ENCODE measurements at places on chromosomes 11 and 22.
A peak's percentile ranks its signal among the peaks of the same experiment; 100 is the strongest.

- DNase-seq: no peak
These were observed 669 bp upstream of the GAL3ST1 start for GRCh38 chr22:30574997-30575671.

DNA sequence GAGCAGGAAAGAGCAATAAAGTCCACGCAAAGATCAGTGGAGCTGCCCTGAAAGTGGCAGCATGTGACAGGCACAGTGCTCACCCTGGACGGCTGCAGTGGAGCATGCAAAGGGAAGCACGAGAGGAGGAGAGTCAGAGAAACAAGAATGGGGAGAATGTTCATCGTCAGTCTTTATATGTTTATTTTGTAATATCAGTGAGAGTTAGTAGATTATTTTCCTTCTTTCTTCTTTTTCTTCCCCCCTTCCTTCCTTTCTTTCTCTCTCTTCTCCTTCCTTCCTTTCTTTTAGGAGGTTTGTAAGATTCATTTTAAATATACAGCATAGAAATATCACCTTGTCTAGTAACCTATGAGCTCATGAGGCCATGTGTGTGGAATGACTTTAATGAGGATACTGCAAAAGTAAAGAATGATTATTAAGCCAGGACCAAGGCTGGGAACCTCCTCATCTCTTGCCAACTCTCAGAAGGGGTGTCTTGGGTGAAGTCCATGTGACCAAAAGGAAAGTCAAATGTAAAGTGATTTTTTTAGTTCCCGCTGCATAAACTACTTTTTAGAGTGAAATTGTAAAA, 321.1 kb downstream of the AASDHPPT start:
- DNase-seq: no peak

DNA sequence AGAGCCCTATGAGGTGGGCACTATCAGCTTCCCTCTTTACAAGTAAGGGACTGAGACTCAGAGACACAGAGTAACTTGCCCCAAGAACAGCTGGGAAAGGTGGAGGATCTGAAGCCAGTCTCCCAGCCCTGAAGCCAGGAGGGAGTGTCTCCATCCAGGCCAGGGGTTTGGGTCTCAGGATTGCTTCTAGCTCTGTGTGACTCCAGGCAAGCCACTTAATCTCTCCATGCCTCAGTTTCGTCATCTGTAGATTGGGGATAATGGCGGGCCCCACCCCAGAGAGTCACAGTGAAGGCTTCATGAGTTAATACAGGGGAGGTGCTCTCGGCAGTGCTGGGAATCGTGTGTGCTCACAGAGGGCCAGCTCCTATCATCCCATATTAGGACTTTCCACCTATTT, 10.5 kb downstream of the MAP4K2 start:
- DNase-seq: no peak

DNA sequence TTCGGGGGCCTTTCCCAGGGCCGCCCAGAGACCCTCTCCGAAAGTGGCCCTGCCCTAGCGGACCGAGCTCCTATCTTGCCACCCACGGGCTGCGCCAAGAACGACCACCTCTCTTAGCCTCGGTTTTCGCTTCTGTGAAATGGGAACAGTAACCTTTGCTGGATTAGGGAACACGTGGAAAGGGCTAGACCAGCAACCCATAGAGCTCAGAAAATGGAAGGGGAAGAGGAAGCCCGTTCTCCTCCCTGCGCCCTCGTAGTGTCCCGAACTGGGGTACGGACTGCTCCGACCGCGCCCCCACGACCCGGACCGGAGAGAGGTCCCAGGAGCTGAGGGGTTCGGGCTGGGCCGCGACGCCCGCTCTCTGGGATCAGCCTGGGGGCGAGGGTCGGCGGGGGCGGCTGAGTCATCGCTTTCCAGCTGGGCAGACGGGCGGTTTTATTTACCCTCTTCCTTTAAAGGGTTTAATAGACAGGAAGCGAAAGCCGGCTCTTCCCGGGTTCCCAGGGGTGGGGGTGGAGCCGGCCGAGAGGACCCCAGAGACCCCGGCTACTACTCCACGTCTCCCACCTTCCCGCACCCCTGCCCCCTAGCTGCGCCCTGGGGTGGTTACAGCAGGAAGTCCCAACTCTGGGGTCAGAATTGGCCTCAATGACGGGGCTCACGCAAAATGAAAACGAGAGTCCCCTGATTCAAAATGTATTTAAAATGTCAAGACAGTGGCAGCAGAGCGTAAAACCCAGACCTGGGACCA, 907 bp upstream of the PHLDA2 start:
- DNase-seq: peak; percentile 77

GRCh38 chr22:41407433-41407832, 25.7 kb downstream of the TEF start:
- DNase-seq: no peak

DNA sequence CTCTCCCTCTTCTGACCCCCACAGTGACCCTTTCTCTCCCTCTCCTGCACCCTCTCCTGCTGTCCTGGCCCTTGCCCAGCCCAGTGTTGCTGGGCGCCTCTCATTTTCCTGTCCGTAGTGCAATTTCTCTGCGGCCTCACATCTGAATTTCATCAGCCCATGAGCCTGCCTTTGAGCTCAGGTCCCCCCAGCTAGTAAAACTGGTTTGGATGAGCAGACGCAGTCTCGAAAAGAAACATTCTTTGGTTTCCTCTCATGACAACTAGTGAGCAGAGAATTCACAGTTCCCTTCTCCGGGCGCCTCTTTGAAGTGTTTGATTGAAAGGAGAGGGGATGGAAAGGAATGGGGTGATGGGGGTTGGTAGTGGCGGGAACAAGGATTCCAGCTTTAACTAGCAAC, 126.0 kb upstream of the CADM1 start:
- DNase-seq: no peak

DNA sequence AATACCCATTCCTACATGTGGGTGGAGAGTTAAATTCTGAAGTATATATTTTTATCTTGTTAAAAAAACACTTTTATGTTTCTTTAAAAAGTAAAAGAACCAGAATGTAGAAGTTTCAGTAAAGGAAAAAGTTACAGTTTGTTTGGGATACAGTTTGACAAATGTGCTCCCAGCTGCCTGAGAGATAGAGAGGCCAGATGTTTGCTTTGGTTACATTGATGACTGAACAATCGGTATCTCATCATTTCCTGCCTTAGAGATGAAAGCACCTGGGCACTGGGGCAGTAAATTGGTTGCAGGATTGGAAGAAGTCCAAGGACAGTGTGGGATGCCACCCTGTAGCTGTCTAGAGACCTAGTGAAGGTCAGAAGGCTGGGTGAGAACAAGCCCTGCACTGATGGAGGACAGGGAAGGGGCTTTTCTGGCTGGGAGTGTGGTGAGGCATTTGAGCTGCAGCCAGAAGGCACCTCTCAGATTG, 16.6 kb downstream of the MED15 start:
- peak; percentile 53 for DNase-seq

DNA sequence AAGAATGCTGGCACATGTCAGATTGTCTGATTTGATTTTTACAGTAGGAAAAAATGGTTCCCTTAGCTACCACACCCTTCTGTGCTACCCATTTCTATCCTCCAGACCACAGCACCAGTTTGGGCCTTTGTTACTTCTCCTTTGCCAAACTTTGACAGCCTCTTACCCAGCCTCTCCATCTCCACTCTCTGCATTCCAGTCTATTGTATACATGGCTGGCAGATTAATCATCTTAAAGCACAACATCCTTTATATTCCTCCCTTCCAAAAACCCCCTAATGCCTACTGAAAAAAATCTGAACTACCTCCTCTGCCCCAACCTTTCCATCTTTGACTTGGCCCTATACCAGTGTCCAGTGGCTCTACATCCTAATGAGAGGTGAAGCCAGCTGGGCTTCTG, 10.8 kb upstream of the PANX1 start:
- no peak for DNase-seq

- no peak for DNase-seq
These were observed 12.8 kb downstream of the ETS1 start for GRCh38 chr11:128574576-128575011.

DNA sequence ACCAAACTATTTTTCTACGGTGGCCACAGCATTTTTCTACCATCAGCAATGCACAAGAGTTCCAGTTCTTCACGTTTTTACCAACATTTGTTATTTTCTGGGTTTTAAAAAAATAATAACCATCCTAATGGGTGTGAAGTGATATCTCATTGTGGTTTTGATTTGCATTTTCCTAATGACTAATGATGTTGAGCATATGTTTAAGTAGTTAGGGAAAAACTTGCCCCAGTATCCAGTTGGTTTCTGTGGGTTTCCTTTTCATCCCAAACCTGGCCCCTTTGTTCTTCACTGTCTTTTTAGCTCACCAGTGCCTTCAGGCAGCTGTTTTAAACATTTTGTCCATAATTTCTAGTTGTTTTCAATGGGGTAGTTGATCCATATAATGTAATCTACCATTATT, 14.7 kb upstream of the PTS start:
- no peak for DNase-seq

- DNase-seq: peak; percentile 2
These were observed 4.1 kb downstream of the C11orf21 start for GRCh38 chr11:2297623-2298030.

- no peak for DNase-seq
These were observed 101.6 kb downstream of the FAM76B start for GRCh38 chr11:95688015-95688414.

- DNase-seq: no peak
These were observed 167.6 kb upstream of the MTMR2 start for GRCh38 chr11:96091476-96091875.

GRCh38 chr11:129637983-129638776, 177.5 kb upstream of the TMEM45B start:
- no peak for DNase-seq

DNA sequence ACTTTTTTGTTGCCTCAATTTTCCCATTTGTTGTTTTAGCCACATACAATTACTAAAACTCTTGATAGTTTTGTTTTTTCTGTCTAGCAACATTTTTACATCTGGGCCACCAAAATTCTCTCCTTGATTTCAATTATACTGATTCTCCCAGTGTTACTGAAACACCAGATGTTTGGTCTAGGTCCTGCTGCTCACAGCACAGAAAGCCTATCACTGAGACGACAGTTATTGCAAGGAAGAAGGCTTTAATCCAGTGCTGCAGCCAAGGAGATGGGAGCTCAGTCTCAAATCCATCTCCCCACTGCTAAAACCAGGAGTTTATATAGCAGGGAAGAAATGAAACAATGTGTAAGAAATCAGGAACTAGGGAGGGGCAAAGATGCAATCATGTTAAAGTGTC, 837.7 kb upstream of the CNTN5 start:
- DNase-seq: no peak

DNA sequence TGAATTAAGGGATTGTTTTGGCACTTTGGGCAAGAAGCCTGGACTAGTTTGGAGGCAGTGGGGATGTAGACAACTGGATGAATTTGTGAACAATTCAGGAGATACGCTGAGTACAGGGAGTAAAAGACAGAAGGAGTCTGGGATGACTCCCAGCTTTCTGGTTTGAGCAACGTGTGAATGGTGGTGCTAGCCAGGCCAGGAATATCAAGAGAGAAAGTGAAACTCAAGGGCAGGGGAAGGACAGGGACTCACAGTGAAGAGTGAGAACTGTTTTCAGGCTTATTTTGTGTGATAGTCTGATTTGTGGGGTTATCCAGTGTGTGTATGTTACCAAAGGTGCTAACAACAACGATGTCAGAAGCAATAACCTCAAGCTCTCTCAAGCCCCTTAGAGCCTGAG, 15.9 kb downstream of the CHRM1 start:
- DNase-seq: no peak

- no peak for DNase-seq
These were observed 45.0 kb downstream of the LARGE2 start for GRCh38 chr11:45967506-45967905.

DNA sequence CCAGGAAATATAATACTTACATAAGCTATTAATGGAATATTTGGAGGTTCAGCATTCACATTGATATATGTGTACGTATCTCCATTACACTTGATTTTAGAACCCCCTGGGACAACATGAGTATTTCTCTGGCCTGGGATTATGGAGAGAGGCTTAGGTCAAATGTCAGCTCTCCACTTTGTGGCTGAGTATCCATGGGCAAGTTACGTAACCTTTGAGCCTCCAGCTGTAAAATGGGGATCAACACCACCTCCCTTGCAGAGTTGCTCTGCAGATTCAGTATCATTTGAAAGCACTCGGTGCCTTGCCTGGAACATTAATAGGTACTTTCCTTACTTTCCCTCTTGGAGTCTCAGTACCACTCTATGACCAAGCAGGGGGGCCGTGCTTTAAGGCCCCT, 33.2 kb downstream of the C22orf31 start:
- DNase-seq: no peak

DNA sequence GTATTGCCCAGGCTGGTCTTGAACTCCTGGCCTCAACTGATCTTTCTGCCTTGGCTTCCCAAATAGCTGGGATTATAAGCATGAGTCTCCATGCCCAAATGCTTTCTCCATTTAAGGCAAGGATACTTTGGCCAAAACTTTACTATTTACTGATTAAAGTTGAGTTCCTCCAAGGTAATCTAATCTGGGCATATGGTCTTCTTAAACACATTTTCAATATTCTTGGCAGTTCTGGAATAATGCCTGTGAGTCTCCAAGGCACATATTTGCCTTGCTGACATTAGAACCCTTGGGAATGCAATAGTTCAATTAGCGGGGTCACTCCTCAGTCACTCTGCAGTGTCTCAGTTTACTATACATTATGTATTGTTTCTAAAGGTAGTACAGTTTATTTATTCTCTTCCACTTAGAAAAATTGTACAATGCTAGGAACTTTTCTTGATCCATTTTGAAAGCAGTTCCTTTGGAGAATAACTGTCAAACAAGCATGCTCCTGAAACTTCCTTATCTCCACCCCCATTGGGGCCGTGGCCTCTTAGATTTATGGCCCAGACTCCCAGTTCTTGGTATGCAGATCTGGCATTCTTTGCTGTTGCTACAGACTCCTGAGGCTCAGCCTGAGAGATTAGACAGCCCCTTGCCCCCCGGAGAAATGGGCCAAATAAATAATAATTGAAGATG, 13.1 kb upstream of the RAB38 start:
- no peak for DNase-seq

GRCh38 chr11:86952221-86952875, 2.8 kb downstream of the FZD4 start:
- DNase-seq: no peak

- no peak for DNase-seq
These were observed 58.8 kb downstream of the ARHGAP8 start for GRCh38 chr22:44811141-44811540.

DNA sequence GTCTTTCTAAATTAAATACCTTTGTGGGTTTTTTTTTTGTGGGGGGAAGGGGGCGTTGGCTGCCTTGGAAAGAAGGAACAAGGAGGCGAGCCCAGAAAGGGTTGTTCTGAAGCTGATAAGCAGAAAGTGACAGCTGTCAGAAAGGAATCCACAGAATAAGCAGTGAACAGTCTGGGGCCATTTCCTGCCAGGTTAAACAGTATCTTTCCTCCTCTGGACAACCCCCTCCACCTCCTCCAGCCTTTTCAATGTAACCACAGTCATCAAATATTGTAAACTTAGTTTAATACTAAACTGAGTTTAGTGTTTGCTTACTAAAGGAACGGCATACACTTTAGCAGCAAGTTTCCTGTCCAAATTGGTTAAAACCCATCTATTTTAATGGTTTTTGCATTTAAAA, 271.2 kb upstream of the SYN3 start:
- DNase-seq: no peak
